ENCODE measurements at places on chromosomes 2 and 18. TPM values are rescaled to one million over a fixed set of nuclear protein-coding genes. Genes with fewer than 3 reads are reported as not detected.

EML6 gene
- total RNA-seq, result 1.2 TPM

TMEM169 gene
- total RNA-seq, result 0.33 TPM

CHPF gene
- 27.8 TPM for total RNA-seq

SEMA4F gene
- 13.4 TPM for total RNA-seq

ANKRD30BL gene
- total RNA-seq, result not detected

All from A549 treated with dexamethasone at 1 μM for 4 hours (cell line).